ENCODE measurements at places on chromosomes 6 and 20. TPM values are rescaled to one million over a fixed set of nuclear protein-coding genes. Genes with fewer than 3 reads are reported as not detected.
A peak's percentile ranks its signal among the peaks of the same experiment; 100 is the strongest.

DPPA5 gene
- total RNA-seq = not detected

LPA gene
- not detected for total RNA-seq

SCP2D1 gene
- total RNA-seq = not detected

KIF25 gene
- total RNA-seq = not detected

NOX3 gene
- not detected for total RNA-seq

PGC gene
- not detected for total RNA-seq

NPEPL1 gene
- 71.6 TPM for total RNA-seq

GDAP1L1 gene
- total RNA-seq = 0.37 TPM

- DNase-seq = no peak
These were observed 11.5 kb upstream of the CST7 start for GRCh38 chr20:24937579-24937978.

GRCh38 chr6:41269716-41270115 is 16.8 kb downstream of the TREM1 start:
- DNase-seq = no peak

- DNase-seq = no peak
These were observed 10.3 kb downstream of the FRS3 start for GRCh38 chr6:41769376-41769775.

- no peak for DNase-seq
These were observed 1604.6 kb downstream of the HACE1 start for GRCh38 chr6:103255132-103255531.

- DNase-seq = no peak
These were observed 61.4 kb upstream of the JARID2 start for GRCh38 chr6:15184441-15184861.

DNA sequence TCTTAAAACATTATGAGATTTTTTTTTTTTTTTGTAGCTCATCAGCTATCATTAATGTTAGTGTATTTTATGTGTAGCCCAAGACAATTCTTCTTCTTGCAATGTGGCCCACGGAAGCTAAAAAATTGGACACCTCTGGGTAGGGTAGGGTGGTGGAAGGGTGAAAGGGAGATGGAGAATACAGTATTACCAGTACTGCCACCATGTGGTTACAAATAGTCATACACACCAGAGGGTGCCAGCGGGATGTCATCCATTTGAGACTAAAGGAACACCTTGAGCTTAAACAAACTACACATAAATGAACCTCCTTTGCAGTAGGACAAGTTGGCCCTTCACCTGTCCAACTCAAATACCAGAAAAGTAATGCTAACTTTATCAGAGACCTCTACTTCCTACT is 601.9 kb downstream of the HTR1B start:
- DNase-seq = no peak

- DNase-seq = peak; percentile 59
These were observed 15.1 kb upstream of the BAK1 start for GRCh38 chr6:33595001-33595846.

DNA sequence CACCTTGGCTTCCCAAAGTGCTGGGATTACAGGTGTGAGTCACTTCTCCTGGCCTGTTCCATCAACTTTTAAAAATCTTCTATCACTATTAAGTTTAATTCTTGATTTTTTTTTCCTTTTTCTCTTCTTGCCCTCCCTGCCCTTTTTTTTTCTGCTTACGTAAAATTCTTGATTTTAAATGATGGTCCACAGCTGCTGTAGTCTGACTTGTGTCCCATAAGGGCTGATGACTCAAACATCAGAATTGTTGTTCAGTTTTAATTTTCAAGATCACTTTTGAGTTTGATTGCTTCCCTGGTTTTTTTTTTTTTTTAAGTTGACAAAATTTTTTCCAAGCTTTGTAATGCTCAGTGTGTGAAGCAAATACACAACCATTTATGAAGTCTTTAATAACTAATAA is 61.9 kb downstream of the CBFA2T2 start:
- no peak for DNase-seq

All from Caki2 (cell line).